ENCODE measurements at places on chromosomes 7 and 10. TPM values are rescaled to one million over a fixed set of nuclear protein-coding genes. Genes with fewer than 3 reads are reported as not detected.

Gene SMKR1
- total RNA-seq, result not detected

Gene MSMB
- not detected for total RNA-seq

Gene ASL
- total RNA-seq, result 58.5 TPM

Gene ELAPOR2
- 6.4 TPM for total RNA-seq

Gene SLIT1
- not detected for total RNA-seq

Gene DGKI
- total RNA-seq, result 0.89 TPM

Measured in myometrial cell (primary cell).